Kidney glomerular epithelial cell (primary cell): ENCODE measurements at places on chromosomes 1 and 21.

- DNase-seq, result no peak
These were observed 26.8 kb downstream of the TMEM201 start for GRCh38 chr1:9615316-9616063.

DNA sequence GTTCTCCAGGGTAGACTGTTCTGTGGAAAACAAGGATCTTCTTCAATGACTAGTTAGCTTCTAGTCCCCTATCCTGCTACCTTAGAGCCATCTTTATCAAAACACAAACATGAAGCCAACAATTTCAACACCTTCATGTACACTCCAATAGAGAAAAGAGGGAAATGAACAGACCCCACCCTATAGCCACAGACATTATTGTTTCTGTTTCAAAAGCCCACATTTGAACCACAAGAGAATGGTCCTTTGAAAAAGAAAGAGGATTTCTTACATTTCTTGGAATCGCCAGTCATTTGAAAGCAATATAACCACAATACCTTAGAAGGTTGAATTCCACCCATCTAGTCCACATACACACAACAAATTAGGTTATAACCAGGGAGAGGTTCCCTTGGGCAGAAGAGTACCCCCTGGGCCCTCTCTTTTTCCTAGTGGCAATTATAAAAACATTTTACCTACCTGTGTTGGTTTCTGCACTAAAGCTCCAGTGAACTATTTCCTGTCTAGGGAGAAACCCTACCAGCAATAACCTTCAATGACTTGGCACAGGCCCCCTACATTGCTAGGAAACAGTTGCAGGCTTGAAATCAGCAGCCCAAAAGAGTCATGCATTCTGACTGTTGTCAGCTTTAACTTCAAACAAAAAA lies 2.7 kb upstream of the LPGAT1 start:
- DNase-seq, result no peak

GRCh38 chr1:247642742-247643141 lies 36.8 kb downstream of the OR13G1 start:
- DNase-seq, result no peak

GRCh38 chr1:3082051-3082450 lies 13.0 kb downstream of the PRDM16 start:
- DNase-seq, result no peak

- DNase-seq, result no peak
These were observed 1.2 kb downstream of the ITGA10 start for GRCh38 chr1:145908653-145909052.

DNA sequence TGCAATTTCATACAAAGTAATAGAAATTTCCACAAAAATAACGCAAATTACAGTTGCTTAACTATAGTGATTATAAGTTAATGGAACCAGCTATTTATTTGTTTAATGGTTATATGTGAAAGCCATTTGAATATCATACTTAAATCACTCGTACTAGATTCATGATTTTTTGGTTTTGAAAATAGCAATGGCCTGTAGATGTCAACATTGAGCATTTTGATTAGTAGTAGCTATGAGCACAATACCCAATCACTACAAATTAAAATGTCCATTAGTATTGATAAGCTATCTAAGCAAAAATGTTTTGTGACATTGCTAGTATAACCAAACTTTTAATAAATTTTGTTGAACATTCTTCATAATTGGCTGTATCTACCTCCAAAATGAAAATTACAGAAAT lies 10.0 kb downstream of the COL24A1 start:
- DNase-seq, result no peak

- peak; percentile 68 for DNase-seq
These were observed 96.4 kb downstream of the RUNX1 start for GRCh38 chr21:34952701-34953100.

DNA sequence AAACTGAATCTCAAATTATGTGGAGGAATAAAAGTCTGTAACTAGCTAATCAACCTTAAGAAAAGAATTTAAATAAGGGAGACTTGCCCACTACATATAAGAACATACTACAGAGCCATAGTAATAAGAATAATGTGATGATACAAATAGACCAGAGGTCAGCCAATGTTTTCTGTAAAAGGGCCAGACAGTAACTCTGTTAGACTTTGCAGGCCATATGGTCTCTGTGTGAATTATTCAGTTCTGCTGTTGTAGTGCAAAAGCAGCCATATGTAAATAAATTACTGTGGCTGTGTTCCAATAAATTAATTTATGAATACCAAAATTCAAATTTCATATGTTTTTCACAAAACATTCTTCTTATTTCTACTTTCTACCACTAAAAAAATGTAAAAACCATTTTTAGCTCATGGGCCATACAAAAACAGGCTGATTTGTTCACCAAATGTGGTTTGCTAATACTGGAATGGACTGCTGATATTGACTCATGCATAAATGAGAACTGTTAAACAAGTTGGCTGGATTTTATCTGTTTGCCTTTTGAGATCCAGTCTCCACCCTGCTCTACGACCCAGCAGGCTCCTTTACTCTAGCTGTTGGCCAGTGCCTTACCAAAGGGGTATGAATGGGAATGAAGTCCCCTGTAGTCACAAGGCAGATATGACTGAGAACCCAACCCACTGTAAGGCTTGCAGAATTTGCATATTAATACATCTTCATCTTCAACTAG lies 98.2 kb upstream of the ZNHIT6 start:
- DNase-seq, result no peak

- DNase-seq, result no peak
These were observed 9.3 kb upstream of the PIGC start for GRCh38 chr1:172453153-172453545.

- no peak for DNase-seq
These were observed 19.5 kb downstream of the DIO1 start for GRCh38 chr1:53913352-53914033.

DNA sequence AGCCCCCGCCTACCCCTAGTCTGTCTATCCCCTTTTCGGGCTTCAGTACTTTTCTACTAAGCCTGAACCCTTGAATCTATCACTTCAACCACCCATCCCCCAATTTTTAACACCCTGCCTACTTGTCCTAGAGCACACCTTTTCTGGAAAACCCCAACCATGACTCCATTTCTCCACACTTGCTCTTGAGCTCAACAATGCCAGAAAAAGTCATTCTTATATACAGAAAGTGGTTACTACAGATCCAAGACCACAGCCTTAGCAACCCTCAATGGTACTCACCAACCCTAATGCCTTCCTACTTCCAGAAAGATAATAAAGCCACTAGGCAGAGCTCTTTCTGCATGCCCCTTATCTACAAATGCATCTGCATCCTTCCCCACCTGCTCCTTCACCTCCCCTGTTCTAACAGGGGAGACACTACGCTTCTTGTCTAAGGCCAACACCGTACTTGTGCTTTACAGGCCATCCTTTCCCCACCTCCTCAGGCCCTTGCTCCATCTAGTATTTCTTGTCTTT lies 41.2 kb downstream of the DMAP1 start:
- no peak for DNase-seq

- no peak for DNase-seq
These were observed 49.6 kb downstream of the INTS7 start for GRCh38 chr1:211985556-211986264.

- DNase-seq, result no peak
These were observed 823 bp downstream of the ENAH start for GRCh38 chr1:225651872-225652728.

GRCh38 chr1:216898801-216899200 lies 175.6 kb upstream of the ESRRG start:
- no peak for DNase-seq

DNA sequence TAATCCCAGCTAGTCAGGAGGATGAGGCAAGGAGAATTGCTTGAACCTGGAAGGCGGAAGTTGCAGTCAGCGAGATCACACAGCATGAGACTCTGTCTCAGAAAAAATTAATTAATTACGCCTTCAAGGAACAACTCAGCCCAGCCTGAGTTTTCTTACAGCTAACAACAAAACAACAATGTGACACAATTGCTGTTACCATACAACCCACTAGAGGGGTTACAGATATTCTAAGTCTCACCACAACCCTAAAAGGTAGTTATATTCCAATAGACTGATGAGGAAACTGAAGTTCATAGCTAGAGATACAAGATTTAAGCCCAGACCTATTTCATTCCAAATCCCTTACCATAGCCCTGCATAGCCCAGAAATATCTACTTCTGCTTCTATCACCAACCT lies 2.9 kb upstream of the LRRC8C start:
- DNase-seq, result no peak

DNA sequence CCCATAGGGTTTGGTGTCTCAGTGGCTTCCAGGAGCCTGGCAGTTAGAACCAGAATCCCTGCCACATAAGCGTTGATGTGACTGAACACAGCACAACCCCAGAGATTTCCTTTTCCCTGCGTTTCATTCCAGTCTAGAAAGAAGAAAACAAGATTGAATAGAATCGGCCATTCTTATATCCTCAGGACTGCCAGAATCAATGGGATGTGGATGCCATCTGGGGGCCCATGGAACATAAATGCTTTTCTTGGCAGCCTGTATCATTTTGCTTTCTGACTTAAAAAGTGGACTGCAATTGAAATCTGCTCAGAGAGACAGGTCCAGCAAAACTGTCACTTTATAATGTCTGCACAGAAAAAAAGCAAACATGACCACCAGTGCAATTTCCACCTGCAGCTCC lies 80.3 kb downstream of the DISC1 start:
- no peak for DNase-seq

DNA sequence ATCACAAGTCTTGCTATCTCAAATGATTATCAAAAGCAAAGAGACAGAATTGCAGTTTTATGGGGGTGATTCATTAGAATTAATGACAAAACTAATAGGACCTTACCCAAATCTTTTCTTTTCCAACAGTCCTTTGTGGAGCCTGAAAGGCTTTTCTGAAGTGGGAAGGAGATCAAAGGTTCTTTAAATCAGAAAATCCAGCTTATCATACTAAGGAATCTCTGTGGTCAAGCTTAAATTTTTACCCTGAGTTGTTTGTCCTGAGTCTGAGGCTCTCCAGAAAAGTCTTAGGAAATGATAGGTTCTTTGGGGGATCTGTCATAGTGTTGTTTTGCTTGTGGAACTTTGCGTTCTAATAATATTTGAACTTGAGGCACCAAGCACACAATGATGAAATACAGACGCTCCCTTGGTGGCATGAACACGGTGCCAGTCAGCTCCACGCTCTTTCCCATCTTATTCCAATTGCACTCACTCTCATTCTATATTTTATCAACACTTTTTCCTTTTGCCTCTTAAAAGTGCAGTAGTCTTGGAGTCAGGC lies 38.0 kb upstream of the COL24A1 start:
- no peak for DNase-seq

GRCh38 chr1:189986516-189986915 lies 491.1 kb downstream of the BRINP3 start:
- no peak for DNase-seq

DNA sequence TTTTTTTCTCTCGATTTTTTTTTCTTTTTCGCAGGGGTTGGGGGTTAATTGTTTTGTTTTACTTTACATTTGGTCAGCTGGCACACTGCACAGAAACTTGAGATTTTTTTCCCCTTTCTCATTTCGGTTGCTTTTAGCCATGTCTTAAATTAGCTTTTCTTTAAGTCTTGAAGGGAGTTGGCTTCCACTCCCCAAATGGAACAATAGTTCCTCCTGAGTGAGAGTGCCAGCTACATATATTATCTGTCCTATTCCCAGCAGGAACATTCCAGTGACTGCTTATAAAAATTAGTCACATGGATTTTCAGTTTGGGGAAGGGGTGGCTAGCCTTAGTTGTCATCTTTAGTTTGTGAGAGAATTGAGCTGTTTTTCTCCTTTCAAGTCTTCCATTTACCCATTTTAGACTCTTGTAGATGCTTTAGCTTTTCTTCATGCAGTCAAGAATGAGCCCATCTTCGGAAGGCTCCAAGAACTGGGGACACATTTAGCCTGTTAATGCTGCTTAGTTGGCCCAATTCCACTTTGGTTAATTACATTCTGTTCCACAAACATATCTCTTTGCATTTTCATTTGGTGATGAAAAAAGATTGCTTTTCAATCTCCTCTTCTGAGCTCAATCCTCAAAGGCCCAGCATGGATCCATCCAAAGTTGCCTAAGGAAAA lies 510.1 kb upstream of the CXADR start:
- no peak for DNase-seq

DNA sequence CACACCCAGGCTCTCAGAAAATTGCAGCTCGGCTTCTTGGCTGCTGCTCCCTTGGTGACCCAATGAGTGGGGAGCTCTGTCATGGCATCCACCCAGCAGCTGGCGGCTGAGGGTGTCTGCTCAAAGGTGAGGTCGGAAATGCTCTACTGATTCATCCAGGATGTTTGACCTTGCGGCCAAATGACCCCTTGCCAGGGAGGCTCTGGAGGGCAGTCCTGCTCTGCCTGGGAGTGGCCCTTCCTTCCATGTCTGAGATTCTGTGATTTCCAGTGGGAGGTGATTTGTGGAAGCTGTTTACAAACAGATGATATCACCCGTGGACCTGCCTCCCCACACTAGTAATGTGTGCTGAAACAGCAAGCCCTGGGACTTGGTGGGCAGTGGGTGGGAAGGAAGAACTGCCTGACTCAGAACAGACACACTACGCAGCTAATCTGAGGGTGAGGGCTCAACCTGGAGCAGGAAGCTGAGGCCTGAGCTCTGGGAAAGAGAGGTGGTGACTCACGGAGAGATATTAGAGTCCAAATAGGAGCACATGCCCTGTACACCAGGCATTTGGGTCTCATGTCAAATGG lies 3.0 kb downstream of the CRCT1 start:
- no peak for DNase-seq

DNA sequence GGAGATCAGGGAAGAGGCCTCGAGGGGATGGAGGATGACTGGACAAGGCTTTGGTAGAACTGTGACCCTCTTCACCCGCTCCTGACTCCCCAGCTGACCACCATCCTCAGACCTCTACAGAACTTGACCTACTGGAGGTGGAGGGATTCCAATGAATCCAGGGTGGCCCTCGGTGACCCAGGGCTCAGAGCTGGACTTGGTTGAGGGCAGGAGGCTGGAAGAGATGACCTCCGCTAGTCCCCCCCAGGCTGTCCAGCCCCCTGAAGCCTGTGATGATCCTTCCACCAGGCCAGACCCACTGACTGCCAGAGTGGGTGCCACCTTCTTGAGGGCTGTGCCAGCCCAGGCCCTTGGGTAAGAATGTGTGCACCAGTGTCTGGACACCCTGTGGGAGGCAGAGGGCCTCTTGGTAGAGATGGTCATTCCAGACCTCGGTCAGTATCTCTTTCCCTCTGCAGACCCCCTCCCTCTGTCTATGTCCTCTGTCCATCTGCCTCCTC lies 44.9 kb downstream of the ATP1B1 start:
- DNase-seq, result no peak

GRCh38 chr1:206504363-206504713 lies 3.0 kb upstream of the RASSF5 start:
- no peak for DNase-seq

GRCh38 chr1:156858959-156859522 lies at the start of gene INSRR:
Gene INSRR, minus strand, starts transcription at chr1:156859117. Its CDS starts 496 bp downstream, at chr1:156858621.
- no peak for DNase-seq

- DNase-seq, result no peak
These were observed 66.2 kb downstream of the ERI3 start for GRCh38 chr1:44288883-44289282.

- DNase-seq, result no peak
These were observed 248.9 kb downstream of the S1PR1 start for GRCh38 chr1:101485712-101486111.
